ENCODE measurements at places on chromosomes 6 and 20.

DNA sequence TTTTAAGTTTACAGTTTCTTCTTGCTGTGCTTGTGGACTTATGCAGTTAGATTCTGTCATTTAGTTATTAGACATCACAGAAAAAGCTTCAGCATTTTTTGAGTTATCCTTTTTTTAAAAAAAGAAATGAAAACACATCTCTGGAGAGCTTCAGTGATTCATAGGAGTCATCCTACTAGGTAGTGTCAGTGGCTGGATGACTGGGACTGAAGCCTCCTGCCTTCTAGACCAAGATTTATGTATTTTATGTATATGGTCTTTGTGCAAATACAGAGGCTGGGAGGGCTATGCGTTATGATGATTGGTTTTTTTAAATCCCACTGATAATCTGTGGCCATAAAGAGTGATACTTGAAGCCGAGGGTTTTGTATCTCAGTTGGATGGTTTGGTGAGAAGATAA lies 125.9 kb upstream of the JAG1 start:
- DNase-seq, result no peak

- DNase-seq, result peak; percentile 65
Measured at GRCh38 chr6:134707342-134708031, 242.4 kb downstream of the ALDH8A1 start.

DNA sequence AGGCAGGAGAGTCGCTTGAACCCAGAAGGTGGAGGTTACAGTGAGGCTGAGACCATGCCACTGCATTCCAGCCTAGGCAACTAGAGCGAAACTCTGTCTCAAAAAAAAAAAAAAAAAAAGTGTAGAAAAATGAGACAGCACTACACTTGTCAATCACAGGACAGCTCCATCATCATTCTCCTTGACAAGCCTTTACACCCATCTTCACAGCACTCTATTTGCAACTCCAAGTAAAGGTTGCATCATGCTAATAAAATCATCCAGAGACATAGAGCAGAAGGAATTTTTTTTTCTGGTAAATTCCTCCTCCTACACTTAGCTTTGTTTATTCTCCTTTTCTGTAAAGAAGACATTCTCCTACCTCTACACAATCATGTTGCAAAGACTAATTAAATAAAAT lies 791.0 kb upstream of the HS3ST5 start:
- no peak for DNase-seq

DNA sequence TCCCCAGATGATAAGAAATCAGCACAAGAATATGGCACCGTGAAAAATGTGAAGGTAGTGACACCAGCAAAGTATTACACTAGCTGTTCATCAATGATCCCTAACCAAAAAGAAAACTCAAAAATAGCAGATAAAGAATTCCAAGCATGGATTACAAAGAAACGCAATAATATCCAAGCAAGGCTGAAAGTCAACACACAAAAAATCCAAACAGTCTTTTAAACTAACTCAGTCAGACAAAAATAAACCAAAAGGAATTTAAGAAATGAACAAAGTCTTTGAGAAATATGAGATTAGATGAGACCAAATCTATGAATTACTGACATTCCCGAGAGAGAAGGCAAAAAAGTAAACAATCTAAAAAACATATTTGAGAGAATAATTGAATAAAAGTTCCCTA lies 976.1 kb upstream of the MAP3K7 start:
- peak; percentile 28 for DNase-seq

DNA sequence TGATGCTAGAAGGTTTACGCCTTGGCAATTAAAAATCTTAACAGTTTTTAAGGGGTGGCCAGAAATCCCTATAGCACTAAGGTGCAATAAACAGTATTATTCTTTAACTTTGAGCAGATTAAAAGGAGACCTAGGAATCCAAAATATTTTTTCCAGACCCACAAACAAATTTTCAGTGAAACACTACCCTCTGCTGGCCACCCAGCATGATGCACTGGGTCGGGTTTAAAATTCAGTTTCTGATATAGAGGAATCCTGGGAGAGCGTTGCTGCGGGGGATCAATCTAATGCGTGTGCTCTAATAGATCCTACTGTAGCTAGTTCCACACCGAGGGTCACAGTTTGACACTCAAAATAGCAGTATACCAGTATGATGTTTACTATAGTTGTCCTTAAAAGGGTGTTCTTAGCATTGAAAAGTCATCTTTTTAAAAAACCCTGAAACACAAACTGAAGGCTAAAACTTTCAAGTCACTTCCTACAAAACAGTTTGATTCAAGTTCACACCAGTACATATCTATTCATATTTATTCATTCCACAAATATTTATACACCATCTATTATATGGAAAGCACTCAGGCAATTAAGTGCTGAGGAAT lies 10.2 kb downstream of the UBE3D start:
- peak; percentile 43 for DNase-seq

DNA sequence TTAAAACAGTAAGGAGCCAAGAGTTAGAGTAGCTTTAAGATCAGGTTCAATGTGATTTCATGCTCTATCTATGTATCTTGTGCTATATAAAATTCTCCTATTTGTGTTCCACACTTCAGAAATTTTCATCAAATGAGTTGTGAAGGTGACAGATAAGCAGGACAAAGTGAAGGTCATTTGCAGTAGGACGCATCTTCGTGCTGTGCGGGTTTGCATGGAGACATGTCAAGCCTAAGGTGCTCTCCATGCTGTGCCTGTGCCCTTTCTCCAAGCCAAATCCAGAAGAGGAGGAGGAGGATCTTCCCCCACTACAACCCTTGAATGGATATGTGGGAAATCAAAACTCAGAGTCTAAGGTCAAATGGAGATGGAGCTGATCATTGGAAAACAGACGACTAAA lies 147.3 kb upstream of the NEDD9 start:
- no peak for DNase-seq

DNA sequence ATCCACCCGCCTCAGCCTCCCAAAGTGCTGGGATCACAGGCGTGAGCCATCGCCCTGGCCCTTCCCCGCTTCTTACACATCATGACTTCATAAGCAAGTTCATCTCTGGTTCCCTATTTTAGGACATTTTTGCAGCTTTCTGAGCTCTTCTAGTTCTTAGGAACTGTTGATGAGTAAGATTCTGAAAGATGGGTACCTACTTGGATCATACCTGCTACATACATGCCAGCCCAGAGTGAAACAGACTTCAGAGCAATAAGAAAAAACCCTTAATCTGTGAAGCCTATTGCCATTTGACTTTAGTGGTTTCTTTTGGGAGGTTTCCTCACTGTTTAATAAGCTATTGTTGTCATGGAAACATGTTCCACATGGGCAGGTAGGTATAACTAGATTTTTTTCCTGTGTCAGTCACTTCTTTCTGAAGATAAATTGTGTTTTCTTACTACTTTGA lies 27.9 kb upstream of the TMEM217 start:
- DNase-seq, result no peak

DNA sequence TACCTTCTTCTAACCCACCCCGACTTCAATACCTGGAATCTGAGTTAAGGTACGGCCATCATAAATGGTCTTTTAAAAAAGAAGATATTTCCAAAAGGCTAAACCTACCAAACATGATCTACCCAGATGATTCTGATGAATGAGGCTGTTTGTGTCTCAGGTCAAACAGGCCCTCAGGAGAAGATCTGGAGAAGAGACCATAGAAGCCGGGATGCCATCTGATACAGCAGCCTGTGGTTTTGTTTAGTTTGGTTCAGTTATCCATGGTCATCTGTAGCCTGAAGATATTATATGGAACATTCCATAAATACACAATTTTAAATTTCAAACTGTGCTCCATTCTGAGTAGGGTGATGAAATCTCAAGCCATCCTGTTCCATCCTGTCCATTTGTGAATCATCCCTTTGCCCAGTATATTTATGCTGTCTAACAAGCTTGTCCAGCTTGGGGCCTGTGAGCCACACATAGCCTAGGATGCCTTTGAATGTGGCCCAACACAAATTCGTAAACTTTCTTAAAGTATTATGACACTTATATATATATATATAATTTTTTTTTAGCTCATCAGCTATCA lies 4.0 kb upstream of the CAP2 start:
- DNase-seq, result peak; percentile 50

DNA sequence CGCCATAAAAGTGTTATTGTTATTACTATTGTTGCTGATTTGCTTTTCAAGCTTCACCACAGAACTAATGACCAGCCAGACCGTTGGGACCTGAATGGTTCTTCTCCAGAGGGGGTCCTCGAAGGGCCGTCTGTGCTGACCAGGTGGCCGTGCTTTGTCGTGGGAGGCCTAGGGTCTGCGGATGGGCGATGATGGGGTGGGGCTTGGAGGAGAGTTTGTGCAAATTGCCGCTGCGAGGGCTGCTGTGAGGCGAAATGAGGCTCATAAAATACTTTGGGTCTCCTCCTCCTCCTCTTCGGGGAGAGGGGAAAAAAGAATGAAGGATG lies 6.0 kb upstream of the ZBTB22 start:
- no peak for DNase-seq

- DNase-seq, result no peak
Measured at GRCh38 chr6:131024565-131024964, 38.5 kb downstream of the EPB41L2 start.

DNA sequence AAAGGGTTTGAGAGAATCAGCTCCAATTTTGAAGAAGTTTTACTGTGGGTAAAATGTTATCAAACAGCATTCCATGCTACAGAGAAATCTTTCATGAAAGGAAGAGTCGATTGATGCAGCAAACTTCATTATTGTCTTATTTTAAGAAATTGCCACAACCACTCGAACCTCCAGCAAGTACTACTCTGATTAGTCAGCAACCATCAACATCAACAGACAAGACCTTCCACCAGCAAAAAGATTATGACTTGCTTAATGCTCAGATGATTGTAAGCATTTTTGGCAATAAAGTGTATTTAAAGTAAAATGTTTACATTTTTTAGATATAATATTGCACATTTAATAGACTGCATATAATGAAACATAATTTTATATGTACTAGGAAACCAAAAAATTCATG lies 87.5 kb downstream of the AKAP7 start:
- no peak for DNase-seq

GRCh38 chr6:63261820-63262219 lies 50.6 kb downstream of the FKBP1C start:
- no peak for DNase-seq

- no peak for DNase-seq
Measured at GRCh38 chr6:43007126-43007525, 6.6 kb downstream of the MEA1 start.

GRCh38 chr6:154526996-154527395 lies 16.5 kb upstream of the CNKSR3 start:
- DNase-seq, result no peak

- DNase-seq, result no peak
Measured at GRCh38 chr20:35975576-35976373, 7.4 kb downstream of the CNBD2 start.

DNA sequence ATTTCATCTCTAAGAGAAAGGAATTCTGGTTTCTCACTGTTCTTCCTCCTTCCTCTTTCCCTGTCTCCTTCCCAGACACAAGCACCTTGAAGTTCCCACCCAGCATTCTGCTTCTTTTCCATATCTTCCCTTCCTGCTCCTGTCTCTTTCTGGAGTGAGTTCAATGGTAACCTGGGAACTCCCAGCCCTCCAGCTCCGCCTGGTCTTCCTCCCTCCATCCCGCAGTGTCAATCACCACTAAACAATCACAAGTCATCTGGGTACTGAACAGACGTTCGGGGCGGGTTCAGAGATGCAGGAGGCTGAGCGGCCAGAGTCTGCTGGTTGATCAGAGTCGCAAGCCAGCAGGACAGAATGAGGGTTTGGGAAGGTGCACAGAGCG lies 7.7 kb downstream of the TTBK1 start:
- no peak for DNase-seq

DNA sequence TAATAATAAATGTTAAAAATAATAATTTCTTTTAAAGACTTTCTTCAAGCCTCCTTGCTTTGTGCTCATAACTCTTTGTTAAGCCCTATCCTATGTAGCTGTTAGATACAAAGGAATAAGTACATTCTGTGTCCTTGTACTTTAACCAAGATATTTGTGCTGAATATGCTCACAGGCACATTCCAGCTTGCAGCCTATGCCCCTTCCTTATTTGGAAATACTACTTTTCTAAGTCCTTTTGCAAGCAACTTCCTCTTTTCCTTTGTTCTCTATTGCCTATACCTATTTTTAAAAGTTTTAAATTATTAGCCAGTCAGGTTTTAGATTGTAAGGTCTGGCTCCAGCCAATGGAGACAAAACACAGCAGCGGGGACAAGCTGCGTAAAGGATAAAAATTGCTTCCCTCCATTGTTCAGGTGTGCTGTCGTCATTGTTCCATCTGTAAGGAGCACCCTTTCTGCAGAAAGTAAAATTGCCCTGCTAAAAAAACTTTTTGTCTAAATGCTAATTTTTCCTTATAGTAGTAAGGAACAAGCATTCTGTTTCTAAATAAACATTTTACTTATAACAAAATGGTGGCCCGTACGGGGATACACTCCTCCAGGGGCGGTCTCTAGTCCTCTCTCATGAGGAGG lies 80.2 kb downstream of the SYTL3 start:
- DNase-seq, result no peak

- peak; percentile 66 for DNase-seq
Measured at GRCh38 chr6:1872649-1873131, 263.0 kb downstream of the FOXC1 start.

DNA sequence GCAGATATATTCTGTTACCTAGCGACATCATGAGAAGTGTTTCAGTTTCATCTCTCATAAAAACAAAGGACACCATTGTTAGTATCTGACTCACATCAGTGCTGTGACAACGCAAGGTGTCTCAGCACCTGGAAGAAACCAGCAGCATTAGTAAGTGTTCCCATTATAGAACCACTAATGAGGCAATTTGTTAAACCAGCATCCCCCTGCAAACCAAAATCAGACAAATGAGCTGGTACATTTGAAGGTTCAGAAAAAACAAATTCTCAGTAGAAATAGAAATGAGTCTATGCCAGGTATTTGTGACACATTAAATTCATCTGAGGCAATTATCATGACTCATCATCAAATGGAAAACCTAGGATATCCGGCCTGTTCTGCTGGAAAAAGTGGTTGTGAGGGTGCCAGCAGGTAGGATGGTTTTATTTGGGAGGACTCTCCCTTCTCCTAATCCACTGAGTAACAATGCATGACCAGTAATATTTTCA lies 151.7 kb downstream of the TMEM200A start:
- DNase-seq, result peak; percentile 22

GRCh38 chr6:42896178-42896719 lies 16.8 kb downstream of the RPL7L1 start:
- no peak for DNase-seq

GRCh38 chr6:32436995-32437836 lies 2.5 kb upstream of the HLA-DRA start:
- no peak for DNase-seq

DNA sequence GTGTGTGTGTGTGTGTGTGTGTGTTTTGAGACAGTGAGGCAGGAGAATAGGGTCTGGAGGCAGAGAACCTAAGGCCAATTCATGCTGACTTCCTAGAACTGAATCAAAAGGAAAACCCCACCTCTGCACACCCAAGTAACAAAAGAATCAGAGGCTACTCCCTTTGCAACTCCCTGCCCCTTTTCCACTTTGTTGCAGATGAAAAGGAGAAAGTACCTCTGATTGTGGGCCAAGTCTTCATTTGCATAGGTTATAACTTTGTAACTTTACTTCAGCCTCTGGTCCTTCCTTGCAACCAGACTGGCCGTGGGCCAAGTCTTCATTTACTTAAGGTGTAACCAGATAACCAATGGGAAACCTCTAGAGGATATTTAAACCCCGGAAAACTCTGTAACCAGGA lies 168.8 kb downstream of the EYA2 start:
- DNase-seq, result no peak

GRCh38 chr6:152595499-152595898 lies 41.7 kb downstream of the SYNE1 start:
- no peak for DNase-seq

GRCh38 chr20:3777381-3777715 lies 3.9 kb downstream of the SPEF1 start:
- no peak for DNase-seq

- DNase-seq, result no peak
Measured at GRCh38 chr6:166202321-166202733, 34.7 kb upstream of the TBXT start.

Measured in fibroblast of skin of right biceps (primary cell).